Stimulated activated CD4-positive, alpha-beta T cell treated with anti-CD3 and anti-CD28 coated beads, Interleukin-12 subunit alpha, Interleukin-12 subunit beta, amount 100 ng/mL, for 24 hours (primary cell): ENCODE measurements at places on chromosomes 1 and 21.

- DNase-seq: no peak
Measured at GRCh38 chr1:76247261-76247852, 172.8 kb downstream of the ST6GALNAC3 start.

GRCh38 chr1:48691429-48692001, 85.2 kb downstream of the BEND5 start:
- DNase-seq: no peak

DNA sequence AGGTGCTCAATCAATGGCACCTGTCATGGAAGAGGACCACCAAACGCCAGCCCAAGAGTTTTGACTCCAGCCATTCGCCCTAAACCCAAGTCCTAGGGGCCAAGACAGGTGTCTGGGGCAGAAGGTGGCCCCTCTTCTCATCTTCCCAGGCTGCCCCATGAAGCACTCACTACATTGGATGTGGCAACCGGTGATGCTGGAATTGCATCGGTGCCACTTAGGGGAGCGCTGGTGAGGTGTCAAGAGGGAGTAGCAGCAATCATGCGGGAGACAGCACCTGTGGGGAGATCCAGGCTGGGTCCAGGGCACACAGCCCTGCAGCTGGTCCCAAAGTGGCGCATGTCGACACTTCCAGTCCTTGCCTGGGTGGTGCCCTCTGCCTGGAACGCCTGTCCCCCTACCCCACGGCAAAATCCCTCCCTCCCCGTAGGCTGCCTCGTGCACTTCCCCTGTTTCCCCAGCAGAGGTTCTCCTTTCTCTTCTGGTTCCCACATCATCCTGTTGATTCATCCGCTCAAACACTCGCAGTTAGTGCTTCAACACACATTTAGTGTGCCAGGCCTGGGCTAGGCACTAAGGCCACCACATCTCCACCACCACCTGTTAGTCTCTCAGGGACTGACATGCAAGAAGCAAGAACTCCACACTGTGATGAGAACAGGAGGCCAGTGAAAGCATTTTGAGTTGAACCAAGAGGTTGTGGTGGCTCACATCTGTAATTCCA, 18.5 kb downstream of the PLA2G2D start:
- DNase-seq: peak; percentile 6

- DNase-seq: no peak
Measured at GRCh38 chr1:29117381-29117780, 6.3 kb downstream of the TMEM200B start.

GRCh38 chr1:88149686-88150085, 534.4 kb upstream of the PKN2 start:
- no peak for DNase-seq

DNA sequence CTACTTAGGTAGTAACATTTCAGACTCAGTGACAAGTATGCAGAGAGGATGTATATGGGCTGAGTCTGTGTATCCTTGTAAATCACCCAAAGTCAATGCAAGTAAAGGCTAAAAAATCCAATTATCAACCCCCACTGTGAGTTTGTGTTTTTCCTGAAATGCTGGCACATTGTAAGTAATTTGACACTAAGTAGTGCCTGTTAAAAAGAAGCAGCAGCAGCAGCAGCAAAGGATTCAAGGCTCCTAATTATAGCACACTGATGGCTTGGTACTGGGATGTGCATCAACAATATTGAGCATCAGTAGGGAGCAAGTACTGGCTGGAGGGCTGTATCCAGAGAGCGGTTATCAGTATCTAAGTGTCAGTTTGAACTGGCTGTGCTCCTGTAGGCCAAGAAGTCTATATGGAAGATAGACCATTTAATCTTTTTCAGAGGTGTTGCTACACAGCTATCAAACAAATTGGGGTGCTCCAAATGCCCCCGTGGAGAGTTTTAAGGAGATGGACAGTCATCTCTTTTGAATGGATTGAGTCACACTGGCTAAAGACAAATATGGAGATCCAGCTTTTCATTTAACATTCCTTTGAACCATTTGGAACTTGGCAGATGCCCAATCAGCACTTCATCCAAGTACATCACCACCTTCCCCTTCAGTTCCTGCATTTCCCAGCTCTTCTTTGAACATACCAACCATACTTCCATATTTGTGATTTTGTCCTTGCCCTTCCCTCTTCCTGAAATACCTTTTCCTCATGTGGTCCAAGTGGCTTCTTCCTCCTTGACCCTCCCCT, 241.2 kb upstream of the ST6GALNAC5 start:
- no peak for DNase-seq

DNA sequence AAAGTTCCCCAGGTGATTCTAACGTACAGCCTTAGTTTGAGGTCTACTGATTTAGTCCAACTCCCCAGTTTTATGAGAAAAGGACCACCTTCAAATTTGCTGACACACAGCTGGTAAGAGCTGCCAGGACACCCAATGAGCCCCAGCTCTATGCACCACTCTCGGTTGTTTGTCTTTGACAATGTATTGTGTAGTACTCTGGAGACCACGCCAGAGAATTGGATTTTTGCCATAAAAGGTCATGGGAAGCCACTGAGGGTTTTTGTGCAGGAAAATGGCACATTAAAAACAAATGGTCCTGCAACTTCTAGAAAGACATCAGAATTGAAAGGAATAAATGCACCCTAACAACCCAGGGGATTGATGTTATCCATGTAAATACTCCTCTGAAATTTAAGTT, 7.1 kb upstream of the IER5 start:
- no peak for DNase-seq

- no peak for DNase-seq
Measured at GRCh38 chr1:170321113-170321512, 175.4 kb downstream of the NTMT2 start.

DNA sequence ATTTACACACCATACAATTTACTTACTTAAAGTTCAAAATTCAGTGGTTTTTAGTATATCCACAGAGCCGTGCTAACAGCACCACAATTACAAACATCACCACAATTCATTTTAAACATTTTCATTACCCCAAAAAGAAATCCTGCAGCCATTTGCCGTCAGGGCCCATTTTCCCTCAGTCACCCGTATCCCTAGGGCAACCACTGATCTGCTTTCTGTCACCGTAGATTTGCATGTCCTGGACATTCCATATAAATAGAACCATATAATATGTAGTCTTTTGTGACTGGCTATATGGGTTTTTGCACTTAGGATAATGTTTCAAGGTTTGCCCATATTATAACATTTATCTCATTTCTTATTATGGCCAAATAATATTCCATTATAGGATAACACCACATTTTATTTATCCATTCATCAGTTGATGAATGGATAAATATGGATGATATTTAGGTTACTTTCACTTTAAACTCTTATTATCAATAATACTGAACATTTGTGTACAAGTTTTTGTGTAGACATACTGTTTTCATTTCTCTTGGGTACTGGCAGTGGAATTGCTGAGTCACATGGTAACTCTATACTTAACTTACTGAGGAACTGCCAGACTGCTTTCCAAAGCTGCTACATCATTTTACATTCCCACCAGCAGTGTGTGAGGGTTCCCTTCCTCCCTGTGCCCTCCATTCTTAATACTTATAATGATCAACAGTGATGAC, 68.9 kb downstream of the ST3GAL3 start:
- no peak for DNase-seq
